ENCODE measurements at places on chromosomes 3 and 15.

GRCh38 chr3:100900671-100901335, 92.4 kb downstream of the ABI3BP start:
- no peak for DNase-seq

DNA sequence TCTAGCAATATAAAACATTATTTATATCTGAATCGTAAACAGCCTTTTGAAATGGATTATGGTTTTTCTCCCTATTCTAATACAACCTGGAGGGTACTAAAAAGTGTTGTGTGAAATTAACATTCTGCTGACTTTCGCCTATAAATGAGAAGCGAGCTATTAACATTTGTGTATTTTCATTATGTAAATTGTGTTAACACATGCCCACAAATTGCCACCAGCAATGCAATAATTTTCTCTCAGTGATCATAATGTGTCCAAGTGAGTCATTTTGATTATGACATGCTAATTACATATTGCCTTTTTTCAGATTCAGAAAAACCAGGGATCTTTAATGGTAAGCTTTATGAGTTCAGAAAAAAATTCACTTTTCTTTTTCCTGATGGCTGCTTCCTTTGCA, 77.4 kb upstream of the SKOR1 start:
- DNase-seq: no peak

DNA sequence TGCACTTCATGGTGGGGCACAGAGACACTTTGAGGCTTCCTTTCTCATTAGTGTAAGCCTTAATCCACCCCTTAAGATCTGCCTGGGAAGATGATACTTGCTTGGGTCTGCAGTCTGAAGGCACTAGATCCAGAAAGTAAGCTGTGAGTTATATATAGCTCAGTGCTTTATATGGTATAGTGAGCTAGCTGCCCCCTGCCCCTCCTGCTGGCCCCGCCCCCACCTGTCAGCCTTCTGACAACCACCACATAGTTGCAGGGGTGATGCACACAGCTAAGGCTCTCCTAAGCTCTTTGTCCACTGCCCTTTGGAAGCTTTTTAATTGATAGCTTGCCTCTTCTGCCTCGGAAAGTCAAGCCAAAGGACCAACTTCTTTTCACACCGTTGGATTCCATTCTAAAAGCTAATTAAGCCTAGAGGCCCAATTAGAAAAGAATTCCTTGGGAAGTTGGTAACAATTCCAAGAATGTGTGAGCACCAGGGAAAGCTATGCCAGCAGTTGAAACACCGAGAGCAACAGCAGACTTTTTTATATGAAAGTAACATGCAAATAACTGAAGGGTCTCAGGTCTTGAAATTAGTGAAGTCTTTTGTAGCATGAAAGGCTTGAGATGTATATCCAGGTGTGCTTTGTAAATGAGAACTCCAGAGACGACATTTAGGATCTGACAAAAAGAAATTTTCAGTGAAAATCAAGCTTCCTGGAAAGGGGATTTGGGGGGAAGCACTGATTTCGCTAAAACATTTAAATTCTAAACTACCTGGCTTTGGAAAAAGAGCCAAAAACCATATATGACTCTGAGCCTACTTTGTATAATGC, 2.3 kb downstream of the TPM1 start:
- DNase-seq: no peak

DNA sequence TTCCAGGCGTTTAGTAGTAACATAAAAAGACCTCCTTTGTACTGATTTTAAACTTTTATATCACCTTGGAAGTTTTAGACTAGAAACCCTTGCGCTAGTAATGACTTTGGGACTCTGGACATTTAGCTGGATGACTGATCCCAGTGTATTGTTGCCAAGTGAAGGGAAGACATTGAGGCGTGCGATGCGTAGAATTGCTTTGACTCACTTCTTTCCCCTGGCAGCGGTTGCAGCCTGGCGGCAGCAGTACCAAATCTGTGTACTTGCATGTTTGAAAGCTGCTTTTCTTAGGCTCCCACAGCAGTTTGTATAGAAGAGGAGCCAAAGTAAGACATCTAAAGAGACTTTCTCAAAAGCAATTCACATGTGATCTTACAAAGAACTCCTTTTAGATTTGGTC, 151.6 kb downstream of the BBX start:
- no peak for DNase-seq

- no peak for DNase-seq
These were observed 163.0 kb downstream of the TBC1D5 start for GRCh38 chr3:17579289-17580031.

GRCh38 chr15:42549032-42549491, 424 bp downstream of the HAUS2 start:
- DNase-seq: no peak

GRCh38 chr15:54519577-54519976, 541.3 kb downstream of the UNC13C start:
- DNase-seq: no peak

DNA sequence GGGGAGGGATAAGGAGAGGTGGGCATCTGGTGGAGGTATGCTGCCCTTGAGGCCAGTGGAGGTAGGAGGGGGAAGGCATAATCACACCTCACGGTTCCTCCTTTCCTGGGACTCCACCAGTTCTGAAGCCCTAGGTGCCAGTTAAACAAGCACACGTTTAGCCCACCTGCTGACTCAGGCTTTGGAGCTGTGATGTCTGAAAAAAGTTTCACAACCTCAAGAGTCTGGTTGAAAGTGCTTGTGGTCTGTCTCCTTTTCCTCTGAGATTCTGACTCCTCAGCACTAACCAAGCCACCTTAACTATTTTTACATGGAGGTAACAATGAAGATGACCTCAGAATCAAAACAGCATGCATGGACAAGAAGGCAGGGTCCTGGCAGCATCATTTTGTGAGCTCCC, 23.0 kb downstream of the HPS3 start:
- DNase-seq: no peak

DNA sequence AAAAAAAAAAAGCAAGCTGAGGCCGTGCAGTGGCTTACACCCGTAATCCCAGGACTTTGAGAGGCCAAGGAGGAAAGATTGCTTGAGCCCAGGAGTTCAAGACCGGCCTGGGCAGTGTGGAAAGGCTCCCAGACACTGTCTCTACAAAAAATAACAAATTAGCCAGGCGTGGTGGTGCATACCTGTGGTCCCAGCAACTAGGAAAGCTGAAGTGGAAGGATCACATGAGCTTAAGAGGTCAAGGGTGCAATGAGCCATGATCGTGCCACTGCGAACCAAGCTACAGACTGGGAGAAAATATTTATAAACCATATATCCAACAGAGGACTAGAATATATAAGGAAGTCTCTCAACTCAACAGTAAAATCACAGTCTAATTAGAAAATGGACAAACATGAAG, 10.0 kb downstream of the KLHDC8B start:
- DNase-seq: no peak

DNA sequence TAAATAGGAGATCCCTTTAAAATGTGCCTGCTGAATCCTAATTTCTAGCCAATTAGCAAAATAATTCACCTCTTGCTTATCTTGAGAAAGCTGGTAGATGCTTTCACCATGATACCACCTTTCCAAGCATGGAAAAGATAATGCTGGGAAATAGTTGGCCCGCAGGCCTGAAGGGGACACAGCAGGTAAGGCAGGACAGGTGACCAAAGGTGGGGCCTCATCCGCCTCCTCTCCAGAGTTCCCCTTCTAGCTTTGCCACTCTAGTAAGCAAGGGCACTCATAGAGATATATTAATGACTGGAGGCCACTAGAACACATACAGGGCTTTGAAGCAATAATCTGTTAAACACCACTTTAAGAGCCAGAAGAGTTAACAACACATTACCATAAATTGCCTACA, 45.5 kb downstream of the SATB1 start:
- DNase-seq: no peak

GRCh38 chr15:70466895-70467529, 296.3 kb downstream of the UACA start:
- no peak for DNase-seq

DNA sequence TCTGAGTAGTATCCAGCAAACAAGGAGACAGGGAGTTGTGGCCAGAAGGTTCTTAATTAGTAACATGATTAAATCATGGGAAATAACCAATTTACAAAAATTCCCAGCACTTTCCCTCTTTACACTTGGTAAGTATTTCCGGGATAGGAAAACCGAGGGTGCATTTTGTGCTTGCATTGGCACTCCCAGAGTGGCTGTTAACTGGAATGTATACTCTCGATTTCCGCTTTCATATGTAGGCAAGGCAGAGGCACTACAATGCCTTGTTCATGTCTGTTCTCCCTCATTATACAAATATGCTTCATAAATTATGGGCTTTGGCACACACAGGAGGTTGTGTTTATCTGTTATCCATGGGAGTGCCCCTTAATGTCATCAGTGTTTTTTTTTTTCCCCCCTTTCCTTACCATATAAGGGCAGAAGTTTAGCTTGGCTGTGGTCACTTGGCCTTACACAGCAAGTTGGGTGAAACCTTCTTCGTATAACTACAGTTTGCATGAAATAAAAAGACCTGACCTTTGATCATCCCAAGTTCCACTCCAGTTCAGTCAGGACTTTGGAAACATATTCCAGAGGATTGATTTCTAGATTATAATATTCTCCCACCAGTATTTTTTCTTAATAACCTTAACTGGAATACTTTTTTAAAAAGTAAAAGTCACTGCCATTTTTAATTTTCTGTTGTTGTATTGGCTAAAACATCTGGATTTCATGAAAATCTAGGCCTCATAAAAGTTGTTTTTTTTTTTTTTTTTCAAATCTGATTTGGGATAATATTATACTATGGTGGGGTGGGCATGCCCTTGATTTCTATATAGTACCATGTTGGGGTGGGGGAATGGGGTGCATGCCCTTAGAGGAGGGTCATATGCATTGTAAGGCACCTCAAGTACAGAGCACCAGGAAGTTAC, 8.9 kb downstream of the TPM1 start:
- peak; percentile 59 for DNase-seq

- no peak for DNase-seq
These were observed 21.3 kb downstream of the VGLL3 start for GRCh38 chr3:86969500-86970189.

DNA sequence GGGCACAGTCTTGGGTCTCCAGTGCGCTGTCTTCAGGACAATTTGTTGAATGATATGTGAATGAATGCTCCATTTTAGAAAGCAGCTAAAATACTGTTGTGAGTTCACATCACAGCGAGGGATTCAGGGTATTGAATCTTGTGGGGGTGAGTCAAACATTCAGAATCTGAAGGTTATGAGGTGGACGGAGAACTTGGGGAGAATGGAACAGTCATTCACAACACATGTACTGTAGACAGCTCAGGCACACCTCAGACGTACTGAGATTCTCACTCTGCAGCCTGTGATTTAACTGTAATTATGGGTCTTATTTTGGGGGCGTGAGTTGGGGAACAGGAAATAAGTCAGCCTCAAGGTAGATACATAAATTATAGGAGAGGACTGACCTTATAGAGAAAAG, 13.9 kb downstream of the CRYBG3 start:
- DNase-seq: no peak

DNA sequence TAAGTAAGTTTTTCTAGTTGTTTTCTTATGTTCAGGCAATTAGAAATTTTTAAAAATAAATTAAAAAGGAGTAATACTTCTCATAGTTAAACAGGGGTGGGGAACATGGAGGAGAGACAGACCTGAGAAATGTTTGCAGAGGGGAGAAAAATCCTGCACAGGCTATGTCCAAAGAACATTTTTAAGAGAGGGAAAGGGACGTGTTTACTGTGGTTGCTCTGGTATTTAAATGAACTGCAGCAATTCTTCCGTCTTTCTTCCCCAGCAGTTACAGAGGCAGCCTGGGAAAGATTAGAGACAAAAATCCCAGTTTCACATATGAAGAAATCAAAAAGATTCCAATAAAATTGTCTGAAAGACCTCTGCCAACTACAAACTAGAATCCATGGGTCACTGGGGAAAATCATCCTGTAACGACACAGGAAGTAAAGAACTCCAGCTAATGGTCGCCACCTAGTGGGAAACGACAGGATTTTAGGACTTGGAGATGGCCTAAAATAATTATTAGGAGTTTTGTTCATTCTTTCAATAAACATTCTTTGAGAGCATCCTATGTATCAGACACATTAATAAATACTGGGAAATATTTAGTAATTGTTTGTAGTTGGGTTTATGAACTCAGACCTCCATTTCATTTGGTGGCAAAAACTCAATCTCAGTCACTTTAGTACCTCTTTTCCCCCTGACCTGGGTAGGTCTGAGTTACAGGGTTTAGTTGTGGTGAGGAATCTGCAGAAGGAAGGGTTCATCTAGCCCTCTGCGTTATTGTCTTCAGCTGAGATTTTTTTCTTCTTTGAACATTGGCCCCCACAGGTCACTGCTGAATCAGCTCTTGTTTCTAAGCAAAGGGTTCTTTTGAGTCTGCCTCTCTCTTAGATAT, 69.9 kb upstream of the GOLIM4 start:
- peak; percentile 56 for DNase-seq

DNA sequence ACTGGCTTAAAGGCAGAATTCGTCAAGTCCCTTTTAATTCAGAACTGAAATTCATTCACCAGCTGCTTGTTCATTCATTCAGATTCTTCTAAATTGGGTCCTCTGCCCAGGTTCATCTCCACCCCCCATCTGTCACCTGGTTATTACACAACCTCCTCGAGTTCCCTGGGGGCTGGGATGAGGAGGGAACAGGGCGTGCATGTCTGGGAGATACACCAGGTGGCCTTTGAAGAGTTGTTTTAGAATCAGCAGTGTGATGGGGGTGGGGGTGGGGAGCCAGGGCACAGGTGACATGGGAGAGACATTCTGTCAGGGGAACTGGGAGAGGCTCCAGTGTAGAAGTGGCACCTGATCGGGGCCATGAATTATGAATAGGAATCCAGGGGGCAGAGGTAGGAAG, 8.2 kb downstream of the SNX33 start:
- DNase-seq: no peak
